ENCODE measurements at places on chromosomes 12 and 14. TPM values are rescaled to one million over a fixed set of nuclear protein-coding genes. Genes with fewer than 3 reads are reported as not detected.
A peak's percentile ranks its signal among the peaks of the same experiment; 100 is the strongest.

GRCh38 chr12:69998922-69999321 lies 173.9 kb downstream of the MYRFL start:
- no peak overlapping the region for H3K27ac ChIP-seq
- no peak overlapping the region for H3K4me3 ChIP-seq

GRCh38 chr14:51884086-51884927 lies 23.9 kb downstream of the GNG2 start:
- H3K27me3 ChIP-seq: no peaks in the 10 kb centered on the region
- no peak overlapping the region for H3K4me3 ChIP-seq
- H3K27ac ChIP-seq: peak overlapping the region; percentile 21
- no peak for DNase-seq

DENR gene
- 44.9 TPM for total RNA-seq

CD163 gene
- 233 TPM for total RNA-seq

SYT10 gene
- total RNA-seq: 6.4 TPM
